Activated T-cell treated with anti-CD3 and anti-CD28 coated beads, Interleukin-2, amount 50 U/mL, for 24 hours (primary cell): ENCODE measurements at places on chromosomes 3 and 15.

GRCh38 chr3:19662486-19662885 is 271.5 kb downstream of the EFHB start:
- DNase-seq: no peak

DNA sequence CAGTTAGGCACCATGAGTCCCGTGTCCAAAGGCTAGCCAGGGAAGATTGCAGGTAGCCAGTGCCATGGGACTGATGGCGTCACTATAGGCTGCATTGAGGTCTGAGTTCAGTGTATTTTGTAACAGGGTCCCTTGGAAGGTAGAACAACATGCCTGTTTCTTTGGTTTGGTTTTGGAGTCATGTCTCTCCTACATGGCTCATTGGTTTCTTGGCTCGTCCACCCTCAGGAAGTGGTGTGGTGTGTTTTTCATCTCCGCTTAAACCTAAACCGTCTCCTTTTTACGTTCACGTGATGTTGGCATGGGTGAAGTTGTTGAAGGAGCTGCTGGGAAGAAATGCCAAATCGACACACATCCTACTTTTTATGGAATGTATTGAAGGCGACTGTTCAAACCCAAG is 71.6 kb downstream of the FLNB start:
- DNase-seq: no peak

- DNase-seq: no peak
Measured at GRCh38 chr15:54810031-54810430, 386.7 kb downstream of the RSL24D1 start.

- DNase-seq: no peak
Measured at GRCh38 chr3:71917545-71917944, 132.6 kb upstream of the PROK2 start.

DNA sequence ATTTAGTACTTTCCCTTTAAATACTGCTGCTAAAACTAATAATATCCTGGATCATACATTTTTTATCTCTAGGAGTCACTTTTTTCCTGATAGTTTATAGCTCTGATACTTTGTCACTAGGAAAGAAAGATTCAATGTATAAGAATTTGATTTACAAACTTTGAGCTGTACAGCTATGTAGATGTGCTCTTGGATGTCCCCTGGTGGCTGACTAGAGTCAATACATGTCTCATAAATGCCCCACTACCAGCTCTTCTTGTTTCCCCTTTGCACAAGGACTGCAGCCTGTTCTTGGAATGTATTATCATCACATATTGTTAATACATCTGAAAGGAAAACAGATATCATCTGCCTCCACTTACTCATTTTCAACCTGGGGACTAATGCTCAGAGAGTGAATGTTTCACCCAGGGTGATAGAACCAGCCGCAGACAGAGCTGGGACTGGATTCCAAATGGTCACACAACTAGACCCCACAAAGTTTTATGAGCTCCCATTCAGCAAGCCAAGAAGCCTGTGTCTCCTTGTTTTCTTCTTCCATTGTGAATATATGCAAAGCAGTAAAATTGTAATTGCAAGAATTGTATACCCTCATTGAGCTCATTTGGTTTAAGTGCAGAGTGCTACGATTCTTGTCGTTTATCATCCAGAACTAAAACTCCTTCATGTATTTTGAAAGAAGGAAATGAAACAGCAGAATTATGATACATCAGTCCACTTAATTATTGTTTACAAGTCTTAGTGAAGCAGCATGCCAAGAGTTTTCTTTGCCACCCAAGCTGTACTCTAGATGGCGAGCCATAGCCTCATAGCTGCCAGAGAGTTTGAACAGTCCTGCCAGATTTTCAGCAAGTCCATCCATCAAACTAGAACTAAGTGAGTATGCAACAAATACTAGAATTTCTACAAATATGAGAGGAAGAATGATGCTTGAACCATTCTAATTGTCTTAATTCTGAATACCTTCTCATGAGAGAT is 261.6 kb upstream of the LMCD1 start:
- DNase-seq: no peak

DNA sequence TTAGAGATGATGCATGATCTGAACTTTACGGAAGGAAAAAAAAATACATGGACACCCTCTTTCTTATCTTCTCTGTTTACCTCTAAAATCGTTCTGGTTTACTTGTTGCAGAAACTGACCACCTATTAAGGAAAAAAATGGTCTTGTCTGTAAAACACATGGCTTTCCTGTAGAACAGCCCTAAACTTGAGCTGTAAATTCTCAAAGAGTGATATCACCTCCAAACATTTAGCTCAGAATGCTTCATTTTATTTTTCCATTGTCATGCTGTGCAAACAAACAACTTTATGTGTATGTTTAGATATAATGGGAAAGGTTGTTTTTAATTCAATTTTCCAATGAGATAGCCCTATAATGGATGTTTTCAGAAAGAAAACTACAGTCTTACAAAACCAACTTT is 237.4 kb upstream of the NR2F2 start:
- no peak for DNase-seq

DNA sequence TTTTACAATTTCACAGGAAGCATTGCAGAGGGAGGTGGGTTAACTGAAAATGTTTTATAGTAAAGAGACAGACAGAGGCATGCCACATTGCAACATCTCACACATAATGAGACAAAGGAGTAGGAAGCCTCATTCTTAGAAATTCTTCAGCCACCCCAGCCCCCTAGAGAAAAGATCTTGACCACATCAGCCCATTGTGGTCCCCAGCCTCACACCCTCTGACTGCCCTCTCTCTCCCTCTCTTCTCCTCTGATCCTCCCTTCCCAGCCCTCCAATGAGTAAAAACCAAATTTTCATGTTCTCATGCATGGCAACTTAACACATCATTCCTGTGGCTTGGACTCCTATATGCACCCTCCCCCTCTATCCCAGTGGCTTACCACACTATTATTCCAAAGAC is 174.1 kb downstream of the UACA start:
- DNase-seq: no peak

DNA sequence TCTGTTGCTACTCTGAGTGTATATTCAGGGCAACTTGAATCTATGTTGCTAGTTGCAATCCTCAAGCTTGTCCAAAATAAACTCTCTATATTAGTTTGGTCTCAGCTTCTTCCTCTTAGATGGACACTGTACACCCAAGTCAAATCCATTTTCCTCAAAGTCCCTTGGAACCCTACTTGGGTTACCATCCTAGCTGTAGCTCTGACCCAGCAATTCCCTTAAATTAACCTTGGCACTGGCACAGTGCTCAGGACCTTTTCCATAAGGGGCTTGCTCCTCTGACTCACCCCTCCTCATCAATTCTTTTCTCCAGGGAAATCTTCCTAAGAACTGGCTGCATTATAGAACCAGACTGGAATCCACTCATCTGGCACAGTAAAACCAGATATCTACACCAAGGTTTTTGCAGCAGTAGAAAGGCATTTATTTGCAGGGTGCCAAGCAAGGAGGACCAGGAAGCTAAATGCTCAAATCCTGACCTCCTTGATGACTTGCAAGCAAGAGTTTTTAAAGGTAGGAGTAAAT is 44.9 kb upstream of the B3GALNT1 start:
- no peak for DNase-seq

DNA sequence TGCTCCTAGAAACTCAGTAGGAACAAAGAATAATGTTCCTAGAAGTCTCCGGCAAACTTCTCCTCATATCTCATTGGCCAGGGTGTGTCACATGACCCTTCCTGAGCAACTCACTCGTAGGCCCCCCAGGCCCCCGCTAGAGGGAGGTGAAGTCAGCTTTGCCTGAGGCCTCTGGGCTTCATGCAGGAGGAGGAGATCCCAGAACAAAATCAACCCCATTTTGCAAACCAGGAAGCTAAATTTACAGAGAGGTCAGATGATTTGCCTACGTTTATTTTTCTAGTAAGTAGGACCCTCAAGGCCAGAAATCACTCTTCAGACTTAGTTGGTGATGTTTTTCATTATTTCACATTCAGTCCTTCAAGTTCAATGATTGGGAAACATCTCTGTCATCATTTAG is 99.1 kb downstream of the SSR3 start:
- no peak for DNase-seq
